ENCODE measurements at places on chromosomes 4 and X. TPM values are rescaled to one million over a fixed set of nuclear protein-coding genes. Genes with fewer than 3 reads are reported as not detected.

GRCh38 chrX:7086384-7086783 is 61.1 kb upstream of the STS start:
- DNase-seq: no peak

DNA sequence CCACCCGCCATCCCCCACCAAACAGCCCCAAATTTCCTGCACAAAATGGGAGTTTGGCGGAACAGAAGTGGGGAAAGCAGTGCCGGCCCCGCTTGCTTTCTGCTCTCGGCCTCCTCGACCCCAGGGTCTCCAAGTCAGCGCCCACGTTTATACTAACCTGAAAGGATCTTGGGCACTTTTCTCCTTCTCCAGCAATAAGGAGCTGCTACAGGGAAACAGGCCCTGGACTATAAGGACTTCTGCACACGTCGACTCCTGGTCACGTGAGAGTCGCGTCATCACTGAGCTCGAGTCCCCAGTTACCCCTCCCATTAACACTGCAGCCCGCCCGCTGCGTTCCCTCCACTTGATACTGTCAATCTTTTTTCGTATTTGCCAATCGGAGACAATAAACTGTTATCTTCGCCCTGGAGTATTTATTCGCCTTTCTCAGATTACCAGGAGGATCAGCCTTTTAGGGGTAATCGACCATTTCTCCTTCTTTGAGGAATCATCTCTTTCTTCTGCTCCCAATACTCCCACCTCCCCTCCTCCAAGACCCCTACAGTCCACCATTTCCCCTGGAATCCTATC is at the start of gene TCEAL8:
Gene TCEAL8 (minus strand): TSS at position 235 of the 573 bp plus-strand sequence. CDS start 1,176 bp downstream, outside the sequence.
- peak; percentile 94 for DNase-seq

DNA sequence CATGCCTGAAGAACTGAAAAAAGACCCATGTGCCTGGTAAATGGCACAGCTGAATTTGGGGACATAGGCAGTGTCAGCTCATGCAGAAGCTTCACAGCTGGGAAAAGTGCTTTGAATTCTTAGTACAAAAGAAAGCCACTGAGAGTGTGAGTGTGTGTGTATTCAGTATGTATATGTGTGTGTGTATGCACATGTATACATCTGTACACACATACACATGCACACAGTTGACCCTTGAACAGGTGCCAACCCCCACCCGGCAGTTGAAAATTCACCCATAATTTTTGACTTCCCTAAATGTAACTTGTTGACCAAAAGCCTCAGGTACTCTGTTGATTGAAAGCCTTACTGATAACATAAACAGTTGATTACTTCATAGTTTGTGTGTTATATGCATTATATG is 49.5 kb upstream of the ENPP6 start:
- DNase-seq: no peak

DNA sequence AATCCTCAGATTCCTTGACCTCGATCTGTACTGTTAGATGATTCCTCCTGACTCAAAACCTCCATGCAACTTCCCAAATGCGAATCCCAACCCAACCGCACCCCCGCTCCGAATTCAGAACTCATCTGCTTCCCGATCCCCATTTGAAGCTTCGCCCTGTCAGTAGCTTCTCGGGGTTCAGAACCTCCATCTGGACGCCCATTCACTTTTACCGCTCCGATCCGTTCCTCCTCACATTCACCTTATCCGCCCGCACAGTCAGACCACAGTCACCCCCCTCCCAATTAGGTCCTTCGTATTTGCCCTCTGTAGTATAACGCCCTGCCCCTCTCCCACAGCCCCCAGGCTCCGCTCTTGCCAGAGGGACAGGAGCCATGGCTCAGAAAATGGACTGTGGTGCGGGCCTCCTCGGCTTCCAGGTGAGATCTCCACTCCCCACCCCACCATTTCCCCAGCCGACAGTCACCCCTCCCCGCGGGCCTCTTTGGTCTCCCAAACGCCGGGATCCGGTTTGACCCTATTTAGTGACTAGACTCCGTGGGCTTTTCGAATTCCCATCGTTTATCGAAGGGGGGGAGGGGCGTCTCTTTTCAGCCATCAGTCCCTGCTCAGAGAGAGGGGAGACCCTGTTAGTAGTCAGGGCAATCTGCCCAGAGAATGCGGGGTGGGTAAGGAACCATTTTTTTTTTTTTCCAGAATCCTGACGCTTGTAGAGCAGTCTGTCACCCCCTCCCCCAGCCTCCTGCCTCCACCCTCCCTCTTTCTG is 691 bp downstream of the MAGED1 start:
- DNase-seq: peak; percentile 43

TMPRSS11D gene
- not detected for total RNA-seq

ALAS2 gene
- not detected for total RNA-seq

Measured in G401 (cell line).